Posterior vena cava (tissue), 2 donors: ENCODE measurements at places on chromosomes 4 and X. TPM values are rescaled to one million over a fixed set of nuclear protein-coding genes. Genes with fewer than 3 reads are reported as not detected.

DNA sequence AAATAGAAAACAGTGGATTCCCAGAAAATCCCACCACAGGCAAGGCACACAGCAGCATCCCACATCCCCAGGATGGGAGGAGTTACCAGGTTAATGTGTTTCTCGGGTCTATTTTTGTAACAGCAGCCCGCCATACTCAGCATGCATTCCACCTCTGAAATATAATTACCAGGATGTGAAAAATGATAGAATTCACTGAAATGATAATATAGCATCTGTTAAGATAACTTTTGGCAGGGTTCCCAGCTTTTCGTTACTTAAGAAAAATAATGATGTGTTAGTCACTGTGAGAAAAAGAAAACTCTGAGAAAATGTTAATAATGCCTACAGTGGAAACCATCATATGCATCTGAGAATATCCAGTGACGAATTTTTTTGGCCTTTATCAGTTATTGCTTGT is 87.1 kb downstream of the VCX2 start:
- no peak for DNase-seq

Gene TXK
- total RNA-seq = 2.6 TPM

Gene NKX3-2
- not detected for total RNA-seq

GRCh38 chr4:15996773-15997172 is 33.8 kb upstream of the FGFBP2 start:
- DNase-seq = no peak

- DNase-seq = no peak
These were observed 24.1 kb downstream of the ZCCHC12 start for GRCh38 chrX:118847676-118848075.

GRCh38 chrX:36581030-36581429 is 427.1 kb upstream of the FAM47C start:
- DNase-seq = no peak

GRCh38 chrX:15493118-15493962 is at the start of gene PIR:
PIR (minus strand) TSS chrX:15493333; CDS start chrX:15491257, 2,076 bp downstream.
- DNase-seq = peak; percentile 95

GRCh38 chr4:19224820-19225219 is 1026.9 kb upstream of the SLIT2 start:
- DNase-seq = no peak

- DNase-seq = no peak
These were observed 500 bp downstream of the GAR1 start for GRCh38 chr4:109816082-109816442.

GRCh38 chr4:74111990-74112389 is 13.0 kb upstream of the CXCL2 start:
- DNase-seq = no peak

- DNase-seq = no peak
These were observed 191.8 kb downstream of the BCOR start for GRCh38 chrX:39905946-39906345.

Gene TIGD4
- total RNA-seq = 0.38 TPM

- no peak for DNase-seq
These were observed 3.4 kb upstream of the UGDH start for GRCh38 chr4:39530682-39531081.

DNA sequence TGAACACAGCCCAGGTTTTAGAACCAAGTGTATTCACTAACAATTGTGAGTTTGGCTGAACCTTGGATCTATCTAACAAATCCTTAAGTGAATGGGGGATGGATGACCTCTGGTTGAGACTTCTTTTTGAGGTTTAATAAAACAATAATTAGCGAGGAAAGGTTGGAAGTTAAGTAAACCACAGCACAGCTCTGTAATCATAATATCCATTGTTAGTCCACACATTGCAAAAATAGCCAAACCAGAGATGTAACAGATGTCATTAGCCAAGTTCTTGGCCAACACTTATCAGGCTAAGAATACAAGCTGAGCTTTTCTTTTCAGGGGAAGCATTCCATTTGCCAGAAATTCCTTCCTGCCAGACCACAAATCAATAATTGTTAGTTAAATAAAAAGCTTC is 59.1 kb downstream of the FREM3 start:
- DNase-seq = no peak

- no peak for DNase-seq
These were observed 495.9 kb downstream of the CENPC start for GRCh38 chr4:67049446-67049845.

DNA sequence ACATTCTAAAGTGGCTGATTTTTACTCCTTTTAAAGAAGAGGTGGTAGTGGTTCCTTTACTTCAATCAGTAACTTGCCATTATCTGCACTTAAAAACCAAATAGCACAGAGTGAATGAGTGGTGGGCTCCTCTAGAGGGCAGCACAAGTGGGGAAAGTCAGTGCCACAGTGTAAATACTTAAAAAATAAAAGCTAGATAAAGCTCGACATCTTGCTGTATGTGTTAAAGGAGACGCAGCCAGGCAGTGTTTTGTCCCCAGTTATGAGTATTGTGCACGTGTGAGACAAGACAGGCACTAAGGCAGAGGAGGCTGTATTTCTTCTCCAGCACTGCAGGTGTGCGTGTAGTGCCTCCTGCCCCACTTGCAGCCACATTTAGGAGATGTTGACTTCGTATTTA is 24.6 kb downstream of the NAP1L5 start:
- DNase-seq = no peak

DNA sequence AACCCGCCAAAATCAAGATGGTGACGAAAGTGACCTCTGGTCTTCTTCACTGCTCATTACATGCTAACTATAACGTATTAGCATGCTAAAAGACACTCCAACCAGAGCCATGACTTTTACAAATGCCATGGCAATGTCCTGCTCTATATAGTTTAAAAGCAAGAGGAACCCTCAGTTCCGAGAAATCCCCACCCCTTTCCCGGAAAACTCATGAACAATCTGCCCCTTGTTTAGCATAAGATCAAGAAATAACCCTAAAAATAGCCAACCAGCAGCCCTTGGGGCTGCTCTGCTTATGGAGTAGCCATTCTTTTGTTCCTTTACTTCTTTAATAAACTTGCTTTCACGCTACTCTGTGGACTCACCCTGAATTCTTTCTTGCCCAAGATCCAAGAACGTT is 463.5 kb upstream of the FAM241A start:
- DNase-seq = no peak

Gene PDCL2
- total RNA-seq = not detected

DNA sequence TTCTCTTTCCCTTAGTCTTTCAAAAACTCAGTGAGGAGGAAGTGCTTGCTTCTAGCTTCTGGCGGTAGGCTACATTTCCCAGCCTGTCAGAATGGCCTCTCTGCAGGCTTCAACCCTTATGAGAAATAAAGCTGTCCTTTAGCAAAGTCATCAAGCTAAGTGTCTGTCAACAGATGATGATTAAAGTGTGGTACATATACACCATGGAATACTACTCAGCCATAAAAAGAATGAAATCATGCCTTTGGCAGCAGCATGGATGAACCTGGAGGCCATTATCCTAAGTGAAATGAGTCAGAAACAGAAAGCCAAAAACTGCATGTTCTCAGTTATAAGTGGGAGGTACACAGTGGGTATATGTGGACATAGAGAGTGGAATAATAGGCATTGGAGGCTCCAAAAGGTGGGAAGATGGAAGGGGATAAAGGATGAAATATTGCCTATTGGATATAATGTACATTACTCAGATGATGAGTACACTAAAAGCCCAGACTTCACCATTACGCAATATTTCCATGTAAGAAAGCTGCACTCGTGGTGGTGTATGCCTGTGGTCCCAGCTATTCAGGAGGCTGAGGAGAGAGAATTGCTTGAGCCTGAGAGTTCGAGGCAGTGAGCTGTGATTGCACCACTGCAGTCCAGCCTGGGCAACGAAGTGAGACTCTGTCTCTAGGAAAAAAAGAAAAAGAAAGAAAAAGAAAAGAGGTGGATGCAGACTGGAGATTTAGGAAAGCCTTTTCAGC is 7.9 kb downstream of the TRIM2 start:
- DNase-seq = no peak

GRCh38 chr4:110514889-110515479 is 39.0 kb downstream of the ENPEP start:
- no peak for DNase-seq

DNA sequence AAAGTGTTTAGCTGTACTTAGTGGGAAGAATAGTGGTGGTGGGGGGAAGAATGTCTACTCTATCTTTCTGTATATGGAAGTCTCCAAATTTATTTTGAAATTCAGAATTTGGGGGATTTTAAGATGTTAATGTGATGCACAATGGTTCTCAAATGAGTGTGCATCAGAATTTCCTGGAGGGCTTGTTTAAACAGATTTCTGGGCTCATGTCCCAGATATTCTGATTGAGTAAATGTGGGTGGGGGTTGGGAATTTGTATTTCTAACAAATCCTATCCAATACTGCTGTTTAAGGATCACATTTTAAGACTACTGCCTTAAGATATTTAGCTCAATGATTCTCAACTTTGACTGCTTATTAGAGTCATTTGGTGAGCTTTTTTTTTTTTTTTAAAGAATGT is 15.1 kb upstream of the INTS6L start:
- DNase-seq = no peak

DNA sequence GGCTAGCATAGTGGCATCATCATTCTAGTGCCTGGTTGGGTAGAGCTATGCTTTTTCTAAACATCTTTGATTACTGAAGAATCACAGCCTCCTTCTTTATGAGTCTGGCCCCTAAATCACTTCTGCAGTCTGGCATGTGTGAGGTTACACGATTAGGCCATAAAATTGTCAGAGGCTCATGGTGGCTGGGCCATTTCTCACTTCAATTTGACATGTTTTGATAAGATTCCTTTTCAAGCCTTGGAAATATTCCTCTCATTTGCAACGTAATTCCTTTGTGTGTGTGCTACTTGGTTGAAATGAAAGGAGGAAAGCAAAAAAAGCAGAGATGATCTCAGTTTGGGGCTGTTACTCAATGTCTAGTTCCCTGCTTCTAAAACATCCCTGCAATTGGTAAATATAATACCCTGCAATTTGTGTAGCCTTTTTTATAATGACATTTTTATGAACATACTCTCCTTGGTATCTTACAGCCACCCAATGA is 6.2 kb downstream of the CCKAR start:
- no peak for DNase-seq

DNA sequence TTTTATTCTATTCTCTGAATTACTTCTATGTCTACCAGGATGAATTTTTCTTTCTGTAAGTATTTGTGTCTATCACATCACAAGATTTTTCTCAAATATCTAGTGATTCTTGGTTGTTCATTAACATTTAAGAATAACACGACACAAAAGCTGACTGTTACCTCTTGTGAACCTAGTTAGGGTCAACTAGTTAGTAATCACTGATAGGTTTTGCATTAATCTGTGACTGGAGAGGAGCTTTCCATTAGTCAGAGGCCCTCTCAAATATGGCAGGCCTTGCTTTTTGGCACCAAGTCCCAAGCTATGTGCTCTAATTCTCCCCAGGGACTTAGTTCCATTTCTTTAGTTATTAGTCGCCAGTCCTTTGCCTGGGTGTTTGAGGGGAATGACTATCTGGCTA is 259.2 kb downstream of the CFAP299 start:
- DNase-seq = no peak

Gene SPATA18
- total RNA-seq = 5.8 TPM

- no peak for DNase-seq
These were observed 6.3 kb downstream of the MEPE start for GRCh38 chr4:87838890-87839591.

Gene CENPVL2
- total RNA-seq = not detected

DNA sequence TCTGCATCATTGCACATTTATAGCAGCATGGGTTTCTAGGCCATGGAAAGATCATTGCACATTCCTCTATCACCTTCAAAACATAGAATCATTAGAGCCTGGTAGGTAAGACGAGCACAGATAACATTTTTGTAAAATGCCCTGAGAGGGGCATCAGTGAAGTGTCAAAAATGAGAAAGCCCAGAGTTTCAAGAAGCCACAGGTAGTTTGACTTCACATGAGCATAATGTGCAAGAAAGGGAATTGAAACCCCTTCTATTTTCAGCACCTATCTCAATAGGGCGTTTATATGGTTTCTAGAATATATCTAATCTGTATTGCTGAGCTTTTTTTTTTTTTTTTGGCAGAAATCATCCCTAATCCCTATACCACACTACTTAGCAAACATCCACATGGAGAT is 2441.7 kb downstream of the ARAP2 start:
- DNase-seq = no peak

DNA sequence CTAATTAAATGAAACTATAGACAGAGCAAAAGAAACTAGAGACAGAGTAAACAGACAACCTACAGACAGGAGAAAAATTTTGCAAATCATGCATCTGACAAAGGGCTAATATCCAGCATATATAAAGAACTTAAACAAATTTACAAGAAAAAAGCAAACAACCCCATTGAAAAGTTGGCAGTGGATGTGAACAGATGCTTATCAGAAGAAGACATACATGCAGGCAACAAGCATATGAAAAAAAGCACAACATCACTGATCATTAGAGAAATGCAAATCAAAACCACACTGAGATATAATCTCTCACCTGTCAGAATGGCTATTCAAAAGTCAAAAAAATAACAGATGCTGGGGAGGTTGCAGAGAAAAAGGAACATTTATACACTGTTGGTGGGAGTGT is 14.8 kb downstream of the ZNF280C start:
- DNase-seq = no peak

Gene CLDN2
- not detected for total RNA-seq

Gene BEX1
- total RNA-seq = 0.83 TPM

DNA sequence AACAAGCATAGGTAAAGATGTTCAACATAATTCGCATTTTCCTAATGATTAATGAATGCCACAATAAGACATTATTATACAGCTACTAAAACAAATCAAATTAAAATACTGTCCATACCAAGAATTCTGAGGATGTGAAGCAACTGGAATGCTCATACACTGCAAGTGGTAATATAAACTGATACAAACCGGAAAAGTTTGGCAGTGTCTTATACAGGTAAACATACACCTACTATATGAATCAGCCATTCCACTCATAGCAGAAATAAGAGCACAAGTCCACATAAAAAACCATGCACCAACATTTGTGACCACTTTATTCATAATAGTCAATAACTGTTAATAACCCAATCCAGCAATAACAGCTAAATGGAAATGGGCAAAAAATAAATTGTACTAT is 79.3 kb downstream of the FBXW7 start:
- no peak for DNase-seq

Gene MYL5
- 12.4 TPM for total RNA-seq

Gene VMA21
- total RNA-seq = 25.1 TPM
